ENCODE measurements at places on chromosomes 3 and 15.

GRCh38 chr3:30684356-30684755 lies 78.0 kb downstream of the TGFBR2 start:
- DNase-seq: no peak

DNA sequence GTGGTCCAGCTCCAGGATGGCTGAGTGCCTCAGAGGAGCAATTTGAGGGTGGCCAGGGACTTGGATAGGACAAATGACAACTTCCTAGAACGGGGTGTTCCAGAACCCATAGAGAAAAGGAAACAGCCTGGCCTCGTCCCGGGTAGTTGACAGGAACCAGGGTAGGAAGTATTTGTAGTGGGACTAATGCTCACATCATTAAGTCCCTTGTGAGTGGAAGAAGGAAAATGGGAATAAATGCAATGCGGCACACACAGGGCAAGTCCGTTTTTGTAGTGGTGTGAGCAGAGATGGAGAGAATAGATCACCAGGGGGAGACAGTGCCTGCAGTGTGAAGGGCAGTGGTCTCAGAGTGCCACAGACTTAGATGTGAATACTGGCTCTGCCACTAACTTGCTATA lies 19.6 kb downstream of the TIMP4 start:
- peak; percentile 82 for DNase-seq

DNA sequence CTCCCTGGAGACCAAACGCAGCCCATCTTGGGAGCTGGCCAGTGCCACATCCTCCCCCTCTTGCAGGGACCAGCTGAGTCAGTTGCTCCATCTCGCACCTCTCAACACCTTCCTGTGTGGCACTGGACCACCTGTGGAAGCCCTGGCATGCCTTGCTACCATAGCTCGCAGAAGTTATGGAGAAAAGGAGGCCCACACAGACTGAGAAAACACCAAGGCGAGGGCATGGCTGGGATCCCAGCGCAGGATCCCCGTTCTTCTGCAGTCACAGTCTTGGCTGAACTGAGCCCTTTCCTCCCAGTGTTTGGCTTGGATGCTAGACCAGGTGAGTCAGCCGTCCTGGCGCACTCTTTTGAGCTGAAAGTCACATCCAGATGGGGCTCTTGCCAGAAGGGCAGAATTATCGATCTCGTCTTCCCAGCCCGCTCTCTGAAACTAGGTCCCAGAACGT lies 46.9 kb downstream of the CHRD start:
- no peak for DNase-seq

- no peak for DNase-seq
Measured at GRCh38 chr3:108200024-108200423, 22.2 kb downstream of the IFT57 start.

- DNase-seq: no peak
Measured at GRCh38 chr15:51405693-51406523, 64.5 kb downstream of the GLDN start.

DNA sequence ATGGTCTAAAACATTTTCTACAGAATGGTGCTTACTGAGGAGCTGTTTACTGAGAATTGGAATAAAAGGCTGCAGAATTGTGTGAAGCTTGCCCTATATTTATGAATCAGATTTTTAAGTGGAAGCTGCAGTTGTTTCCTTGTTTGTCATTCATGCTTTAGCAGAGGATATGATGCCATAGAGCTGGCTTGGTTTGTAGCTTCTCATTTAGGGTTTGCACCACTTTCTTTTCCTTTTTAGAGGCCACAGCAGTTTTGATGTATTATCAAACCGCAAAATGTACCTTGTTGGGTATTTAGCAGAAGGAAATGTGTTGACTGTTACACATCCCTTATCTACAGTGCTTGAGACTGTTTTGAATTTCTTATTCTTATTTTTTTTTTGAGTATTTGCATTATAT lies 66.2 kb downstream of the RASA2 start:
- DNase-seq: no peak

DNA sequence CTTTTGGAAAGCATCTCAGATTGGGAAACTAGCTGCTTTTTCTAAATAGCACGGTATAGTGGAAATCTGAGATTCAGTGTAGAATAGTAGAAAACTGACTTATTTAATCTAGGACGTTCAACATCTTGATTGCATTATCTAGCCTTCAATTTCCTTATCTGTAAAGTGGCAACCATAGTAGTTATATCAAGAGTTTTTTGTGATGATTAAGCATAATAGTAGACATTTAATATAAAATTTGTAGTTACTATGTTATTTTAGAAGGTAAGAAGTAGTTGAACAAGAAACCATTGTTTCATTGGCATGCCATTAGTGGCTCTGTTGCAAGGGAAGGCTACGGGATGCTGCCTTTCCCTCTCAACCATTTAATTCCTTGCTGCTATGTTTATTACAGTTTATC lies 367.3 kb downstream of the NAALADL2 start:
- no peak for DNase-seq

DNA sequence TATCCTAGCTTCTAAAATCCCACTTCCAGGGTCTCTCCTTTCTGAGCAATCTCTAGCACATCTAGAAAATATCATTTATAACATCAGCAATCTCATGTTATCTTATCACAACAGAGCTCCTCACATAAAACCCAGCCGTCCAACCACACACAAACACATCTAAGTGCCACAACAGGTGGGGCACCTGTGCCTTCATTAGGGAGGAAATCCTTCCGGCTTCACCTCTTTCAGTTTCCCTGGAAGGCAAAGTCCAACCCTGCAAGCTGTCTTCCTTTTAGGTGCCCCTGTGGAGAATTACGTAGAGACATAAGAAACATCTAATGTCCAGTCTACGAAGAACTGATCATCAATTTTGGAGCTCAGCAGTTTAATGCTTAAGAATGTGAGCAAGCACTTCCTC lies 1.6 kb downstream of the ZDHHC3 start:
- no peak for DNase-seq

GRCh38 chr3:186493525-186494255 lies 50.5 kb downstream of the CRYGS start:
- no peak for DNase-seq

- DNase-seq: no peak
Measured at GRCh38 chr3:117669774-117670173, 960.2 kb downstream of the TUSC7 start.

DNA sequence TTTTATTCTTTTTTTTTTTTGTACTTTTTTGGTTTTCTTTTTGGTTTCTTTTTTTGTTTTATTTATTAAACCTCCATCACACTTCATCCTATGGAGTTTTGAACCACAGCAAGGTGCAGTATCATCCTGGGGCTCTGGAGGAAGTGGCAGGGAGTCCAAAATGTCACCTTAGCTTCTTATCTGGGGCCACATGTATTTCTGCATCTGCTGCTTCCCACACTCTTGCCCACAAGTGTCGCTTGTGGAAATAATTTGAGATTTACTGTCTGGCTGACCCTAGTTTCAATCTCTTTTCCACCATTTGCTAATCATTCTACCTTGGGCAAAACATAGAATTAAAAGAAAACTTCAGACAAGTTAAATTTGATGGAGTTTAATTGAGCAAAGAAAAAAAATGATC lies 6.4 kb downstream of the OPA1 start:
- no peak for DNase-seq

- DNase-seq: no peak
Measured at GRCh38 chr3:59326246-59327024, 276.6 kb upstream of the CFAP20DC start.

- DNase-seq: no peak
Measured at GRCh38 chr3:66267906-66268305, 47.1 kb downstream of the SLC25A26 start.

DNA sequence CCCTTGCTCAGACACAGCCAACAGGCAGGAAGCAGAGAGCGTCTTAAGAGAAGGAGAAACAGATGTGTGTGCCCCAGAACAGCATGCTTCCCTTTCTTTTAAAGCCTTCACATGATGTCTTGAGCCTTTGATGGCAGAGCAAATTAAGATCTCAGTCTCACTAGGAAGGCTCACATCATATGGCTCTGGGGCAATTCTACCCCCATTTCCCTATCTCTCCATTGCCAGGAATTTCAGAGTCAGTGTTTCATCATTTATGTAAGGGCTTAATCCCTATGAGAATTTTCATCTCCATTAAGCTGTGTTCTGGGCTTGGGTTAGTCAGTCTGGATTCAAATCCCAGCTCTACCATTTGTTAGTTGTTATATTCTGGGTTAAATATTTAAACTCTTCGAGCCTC lies 41.4 kb upstream of the GLCE start:
- no peak for DNase-seq

GRCh38 chr3:31522152-31522551 lies 10.6 kb upstream of the STT3B start:
- no peak for DNase-seq

GRCh38 chr15:82917249-82917648 lies 35.3 kb downstream of the HOMER2 start:
- no peak for DNase-seq

- DNase-seq: peak; percentile 42
Measured at GRCh38 chr3:179321668-179322285, 1.1 kb upstream of the ZNF639 start.

- no peak for DNase-seq
Measured at GRCh38 chr15:50275908-50276307, 10.4 kb upstream of the HDC start.
